ENCODE measurements at places on chromosomes 4 and X.

- DNase-seq, result no peak
Measured at GRCh38 chrX:41666251-41666650, 22.5 kb upstream of the GPR34 start.

GRCh38 chr4:61799794-61800193, 599.7 kb downstream of the ADGRL3 start:
- no peak for DNase-seq

DNA sequence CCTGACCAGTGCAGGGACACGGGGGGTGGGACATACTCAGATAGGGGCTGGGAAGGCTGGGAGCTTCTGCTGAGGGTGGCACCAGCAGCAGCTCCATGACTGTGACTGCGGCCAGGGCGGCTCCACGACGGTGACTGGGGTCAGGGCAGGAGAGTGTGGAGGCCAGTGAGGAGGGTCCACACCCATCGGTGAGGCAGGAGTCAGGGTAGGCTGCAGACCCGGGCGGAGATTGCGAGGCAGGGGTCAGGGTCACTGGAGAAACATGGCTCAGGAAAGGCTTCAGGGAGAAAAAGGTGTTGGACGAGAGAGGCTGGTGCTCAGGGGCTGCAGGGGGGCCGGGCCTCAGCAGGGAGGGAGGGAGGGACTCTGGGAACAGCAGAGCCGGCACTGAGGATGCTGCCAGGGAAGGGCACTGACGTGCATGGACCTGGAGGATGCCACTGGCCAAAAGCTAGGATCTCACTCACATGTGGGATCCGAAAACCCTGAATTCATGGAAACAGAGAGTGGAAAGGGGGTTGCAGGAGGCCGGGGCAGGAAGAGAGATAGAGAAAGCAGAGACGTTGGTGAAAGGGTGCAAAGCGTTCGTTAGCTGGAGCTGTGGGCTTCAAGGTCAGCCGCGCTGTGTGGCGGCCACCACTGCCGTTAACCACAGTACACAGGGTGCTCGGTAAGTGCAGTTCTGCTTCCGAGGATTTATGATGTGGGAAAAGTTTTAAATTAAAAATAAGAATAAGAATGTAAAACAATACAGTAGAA, 22.0 kb downstream of the ATP5ME start:
- no peak for DNase-seq

GRCh38 chr4:71185037-71185436, 153.8 kb upstream of the SLC4A4 start:
- DNase-seq, result no peak

- no peak for DNase-seq
Measured at GRCh38 chrX:21757960-21758359, at the start of gene SMPX. TSS of gene SMPX (minus strand) at chrX:21758116. CDS start at chrX:21754290, 3,826 bp downstream.

- DNase-seq, result peak; percentile 47
Measured at GRCh38 chrX:1392376-1393068, 609 bp upstream of the SLC25A6 start.

DNA sequence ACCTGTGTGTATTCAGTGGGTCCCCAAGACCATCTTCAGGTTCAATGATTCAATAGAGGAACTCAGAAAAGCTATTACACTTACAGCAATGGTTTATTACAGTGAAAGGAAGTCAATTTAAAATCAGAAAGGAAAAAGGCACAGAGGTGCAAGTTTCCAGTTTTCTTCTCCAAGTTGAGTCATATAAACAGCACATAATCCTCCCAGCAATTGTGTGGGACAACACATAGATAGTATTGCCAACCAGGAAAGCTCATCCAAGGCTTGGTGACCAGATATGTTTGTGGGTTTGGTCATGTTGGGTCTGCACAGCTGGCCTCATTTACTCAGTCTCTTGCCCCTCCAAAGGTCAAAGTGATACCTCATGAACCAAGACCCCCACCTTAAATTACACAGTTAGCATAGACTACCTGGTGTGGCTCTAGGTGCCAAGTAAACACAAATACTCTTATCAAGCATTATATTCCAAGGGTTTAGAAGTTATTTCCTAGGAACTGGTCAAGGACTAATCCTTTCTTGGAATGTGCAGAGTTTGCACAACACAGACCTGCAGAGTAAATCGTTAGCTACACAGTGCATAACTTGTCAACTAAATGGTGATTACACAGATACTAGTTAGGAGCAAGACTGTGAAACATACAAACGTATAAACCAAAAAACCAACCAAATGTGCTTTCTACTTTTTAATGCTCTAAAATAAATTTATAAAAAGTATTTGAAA, 777.3 kb downstream of the PCDH18 start:
- DNase-seq, result no peak

DNA sequence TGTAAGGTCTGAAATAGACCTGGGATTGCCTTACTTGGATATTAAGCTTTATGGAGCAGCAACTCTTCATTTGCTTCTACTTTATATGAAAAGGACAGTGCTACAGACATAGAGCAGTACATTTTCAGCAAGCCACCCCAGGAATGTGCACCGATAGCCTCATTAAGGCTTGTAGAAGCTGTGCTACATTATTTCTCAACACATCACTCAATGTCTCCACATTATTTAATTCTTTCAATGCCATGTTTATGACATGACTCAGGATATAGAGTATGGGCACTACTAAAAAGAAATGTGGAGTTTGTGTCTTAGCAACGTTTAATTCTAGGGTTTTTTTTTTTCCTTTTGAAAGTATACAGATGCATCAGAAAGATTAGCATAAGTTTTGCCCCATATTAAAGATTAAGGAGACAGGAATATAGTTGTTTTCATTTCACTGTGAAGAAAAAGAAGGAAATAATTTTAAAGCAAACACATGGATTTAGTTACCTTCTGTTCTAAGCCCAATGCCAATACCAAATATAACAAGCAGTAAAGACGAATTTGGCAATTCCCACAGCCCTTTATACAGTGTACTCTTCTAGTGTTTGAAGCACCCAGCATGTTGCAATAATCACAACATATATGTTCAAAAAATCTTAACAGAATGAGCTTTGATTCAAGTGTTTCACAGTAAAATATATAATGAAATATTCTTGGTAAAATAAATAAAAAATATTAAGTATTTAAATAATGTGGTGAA, 2140.1 kb upstream of the AGA start:
- no peak for DNase-seq

DNA sequence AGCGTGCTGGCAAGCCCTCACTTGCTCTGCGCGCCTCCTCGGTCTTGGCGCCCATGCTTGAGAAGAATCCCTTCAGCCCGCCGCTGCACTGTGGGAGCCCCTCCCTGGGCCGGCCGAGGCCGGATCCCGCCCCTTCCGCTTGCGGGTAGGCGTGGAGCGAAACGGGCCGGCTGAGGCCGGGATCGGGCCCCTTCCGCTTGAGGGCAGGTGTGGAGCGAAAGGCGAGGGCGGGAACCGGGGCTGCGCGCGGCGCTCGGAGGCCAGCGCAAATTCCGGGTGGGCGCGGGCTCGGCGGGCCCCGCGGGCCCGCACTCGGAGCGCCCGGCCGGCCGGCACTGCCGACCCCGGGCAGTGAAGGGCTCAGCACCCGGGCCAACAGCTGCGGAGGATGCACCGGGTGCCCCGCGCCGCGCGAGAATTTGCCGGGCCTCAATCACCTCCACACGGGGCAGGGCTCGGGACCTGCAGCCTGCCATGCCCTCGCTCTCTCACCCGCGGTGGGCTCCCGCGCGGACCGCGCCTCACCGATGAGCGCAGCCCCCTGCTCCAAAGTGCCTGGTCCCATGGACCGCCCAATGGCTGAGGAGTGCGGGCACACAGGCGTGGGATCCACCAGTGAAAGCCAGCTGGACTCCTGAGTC, 58.1 kb upstream of the GBA3 start:
- DNase-seq, result no peak

- DNase-seq, result no peak
Measured at GRCh38 chr4:15912961-15913630, 25.4 kb downstream of the FGFBP1 start.

GRCh38 chr4:10438924-10439323, 18.3 kb downstream of the ZNF518B start:
- DNase-seq, result no peak

DNA sequence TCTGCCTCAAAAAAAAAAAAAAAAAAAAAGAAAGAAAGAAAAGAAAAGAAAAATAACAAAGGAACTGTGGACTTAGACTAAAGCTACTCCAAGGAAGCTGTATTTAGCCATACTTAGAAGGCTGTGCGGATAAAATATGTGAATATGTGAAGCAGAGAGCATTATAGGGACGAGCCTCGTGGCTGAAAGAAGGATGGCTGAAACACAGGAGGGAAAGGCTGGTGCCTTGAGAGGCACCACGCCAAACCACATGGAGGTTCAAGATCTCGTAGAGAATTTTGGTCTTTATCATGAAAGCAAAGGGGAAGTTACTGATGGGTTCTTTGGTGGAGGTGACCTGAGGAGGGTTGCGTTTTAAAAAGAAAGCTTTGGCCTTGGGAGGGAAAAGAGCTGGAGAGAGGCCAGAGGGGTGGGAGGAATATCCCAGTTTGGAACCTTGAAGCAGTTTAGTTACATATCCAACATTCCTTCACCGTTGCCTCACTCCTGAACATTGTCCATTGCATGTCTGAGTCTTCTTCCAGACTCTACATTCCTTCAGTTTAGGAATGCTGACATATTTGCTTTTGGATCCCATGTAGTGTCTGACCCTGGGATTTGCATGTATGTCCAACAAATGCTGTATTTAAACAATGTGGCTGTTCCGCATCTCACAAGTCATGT, 82.5 kb downstream of the CPE start:
- no peak for DNase-seq

DNA sequence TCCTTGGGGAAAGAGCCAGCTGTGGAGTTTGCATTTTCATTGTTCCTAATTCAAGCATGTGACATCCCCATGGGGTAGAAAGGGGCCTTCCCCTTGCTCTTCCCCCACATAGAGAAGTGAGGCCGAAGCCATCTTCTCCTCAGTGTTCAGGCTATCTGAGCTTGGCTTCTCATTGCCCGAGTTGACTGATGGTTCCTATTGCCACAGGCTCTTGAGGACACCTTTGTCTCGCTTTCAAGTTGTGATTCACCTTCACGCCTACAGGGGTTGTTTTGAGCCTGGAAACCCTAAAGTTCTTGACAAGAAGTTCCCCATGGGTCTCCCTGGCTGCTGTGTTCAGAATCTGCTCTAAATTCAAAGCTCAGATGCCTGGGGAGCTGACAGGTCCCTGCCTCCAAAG, 25.0 kb downstream of the CCNQ start:
- DNase-seq, result peak; percentile 13

DNA sequence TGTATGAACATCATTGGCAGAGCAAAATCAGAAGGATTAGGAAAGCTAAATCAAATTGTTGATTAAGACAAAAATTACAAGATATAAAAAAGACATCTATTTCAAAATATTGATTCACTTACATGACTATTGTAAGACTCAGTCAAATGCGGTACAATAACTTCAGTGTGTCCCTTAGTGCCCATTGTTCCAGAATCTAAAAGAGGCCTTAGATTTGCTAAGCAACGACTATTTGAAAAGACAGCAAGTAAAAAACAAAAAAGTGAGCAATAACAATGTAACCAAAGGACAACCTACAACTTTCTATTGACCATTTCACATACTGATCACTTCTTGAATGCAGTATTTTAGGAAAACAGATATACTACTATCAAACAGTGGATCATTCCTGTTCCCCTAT, 65.6 kb downstream of the UBA6 start:
- no peak for DNase-seq

DNA sequence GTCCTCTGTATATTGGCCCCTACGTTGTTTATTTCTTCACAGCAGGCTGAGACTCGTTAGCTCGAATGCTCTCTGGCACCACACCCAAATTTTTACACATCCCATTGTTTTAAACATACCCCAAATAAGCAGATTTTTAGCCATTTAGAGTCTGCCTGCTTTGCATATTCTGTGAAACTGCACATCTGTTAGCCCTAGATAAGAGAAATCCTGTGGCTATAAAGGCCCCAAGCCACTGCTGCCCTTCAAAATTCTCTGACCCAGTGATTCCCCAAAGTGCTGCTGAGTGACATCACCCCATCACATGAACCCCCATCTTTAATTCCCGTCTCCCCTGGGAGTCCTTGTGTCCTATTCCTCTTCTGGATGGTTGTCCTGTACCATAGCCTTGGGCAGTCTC, 20.8 kb downstream of the TEX13C start:
- DNase-seq, result no peak

DNA sequence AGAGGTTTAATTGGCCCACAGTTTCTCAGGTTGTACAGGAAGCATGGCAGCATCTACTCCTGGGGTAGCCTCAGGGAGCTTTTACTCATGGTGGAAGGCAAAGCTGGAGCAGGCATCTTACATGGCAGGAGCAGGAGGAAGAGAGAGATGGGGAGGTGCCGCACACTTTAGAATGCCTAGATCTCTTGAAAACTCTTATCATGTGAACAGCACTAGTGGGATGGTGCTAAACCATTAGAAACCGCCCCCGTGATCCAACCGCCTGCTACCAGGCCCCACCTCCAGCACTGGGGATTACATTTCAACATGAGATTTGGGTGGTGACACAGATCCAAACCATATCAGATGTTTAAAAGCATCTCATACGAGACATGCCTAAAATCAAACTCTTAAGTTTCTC, 41.6 kb upstream of the SCOC start:
- no peak for DNase-seq

GRCh38 chr4:11824566-11824965, 395.9 kb upstream of the HS3ST1 start:
- peak; percentile 60 for DNase-seq

GRCh38 chrX:16989750-16990149, 43.3 kb downstream of the REPS2 start:
- DNase-seq, result no peak

DNA sequence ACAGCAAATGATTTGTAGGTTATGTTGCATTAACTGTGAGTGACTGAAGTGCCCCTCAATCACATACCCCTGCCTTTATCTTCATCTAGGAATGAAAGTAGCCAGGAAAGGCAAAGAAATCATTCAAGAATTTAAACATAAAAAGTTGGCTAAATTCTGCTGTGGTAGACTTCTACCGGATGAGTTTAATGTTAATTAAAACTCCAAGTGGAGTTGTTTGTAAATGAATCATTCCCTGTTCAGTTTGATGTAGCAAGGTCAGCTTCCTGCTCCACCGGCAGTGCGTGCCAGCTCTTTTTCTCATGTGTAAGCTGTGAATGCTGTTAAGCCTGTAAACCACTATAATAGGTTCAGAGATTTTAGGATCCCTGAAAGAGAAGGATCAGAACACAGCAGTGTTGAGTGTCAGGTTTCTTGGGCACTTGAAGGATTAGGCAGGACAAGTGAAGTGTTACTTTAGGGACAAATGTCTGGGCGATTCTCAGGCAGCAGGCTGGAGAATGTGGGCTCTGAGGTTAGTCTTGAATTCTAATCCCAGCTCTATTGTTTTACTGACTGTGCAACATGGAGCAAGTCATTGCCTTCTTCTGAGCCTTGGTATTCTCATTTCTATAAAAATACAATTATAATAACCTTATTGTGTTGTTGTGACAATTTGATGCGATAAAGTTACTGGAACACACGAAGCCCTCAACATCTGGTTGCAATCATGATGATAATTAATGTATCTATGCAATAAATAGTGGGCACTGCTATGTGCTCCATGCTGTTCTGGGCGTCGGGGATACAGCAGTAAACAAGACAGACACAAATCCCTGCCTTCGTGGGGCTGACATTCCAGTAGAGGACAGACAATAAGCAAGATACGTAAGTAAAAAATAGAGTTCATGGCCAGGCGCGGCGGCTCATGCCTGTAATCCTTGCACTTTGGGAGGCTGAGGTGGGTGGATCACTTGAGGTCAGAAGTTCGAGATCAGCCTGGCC, 112.0 kb downstream of the SHROOM3 start:
- no peak for DNase-seq

GRCh38 chr4:28845158-28845557, 1875.0 kb upstream of the PCDH7 start:
- no peak for DNase-seq

All from inflammatory macrophage (primary cell).